Activated CD4-positive, CD25-positive, alpha-beta regulatory T cell treated with anti-CD3 and anti-CD28 coated beads, Interleukin-2, amount 50 U/mL, for 24 hours (primary cell): ENCODE measurements at places on chromosomes 3 and 15.

GRCh38 chr3:180911876-180912303, 580 bp upstream of the FXR1 start:
- no peak for ATAC-seq

- ATAC-seq = no peak
These were observed 27.9 kb upstream of the SLC41A3 start for GRCh38 chr3:126111566-126112475.

- ATAC-seq = no peak
These were observed 7.7 kb upstream of the MAP1A start for GRCh38 chr15:43509660-43510199.

- ATAC-seq = no peak
These were observed 54.7 kb upstream of the TRAK1 start for GRCh38 chr3:42036483-42036823.

DNA sequence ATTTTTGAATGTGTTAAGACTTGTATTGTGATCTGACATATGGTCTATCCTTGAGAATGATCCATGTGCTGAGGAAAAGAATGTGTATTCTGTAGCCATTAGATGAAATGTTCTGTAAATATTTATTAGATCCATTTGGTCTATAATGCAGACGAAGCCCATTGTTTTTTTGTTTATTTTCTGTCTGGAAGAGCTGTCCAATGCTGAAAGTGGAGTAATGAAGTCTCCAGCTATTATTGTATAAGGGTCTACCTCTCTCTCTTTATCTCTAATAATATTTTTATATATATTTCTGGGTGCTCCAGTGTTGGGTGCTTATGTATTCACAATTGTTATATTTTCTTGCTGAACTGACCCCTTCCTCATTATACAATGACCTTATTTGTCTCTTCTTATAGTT, 250.6 kb upstream of the GADL1 start:
- no peak for ATAC-seq
